ENCODE measurements at places on chromosomes 1 and 21.

DNA sequence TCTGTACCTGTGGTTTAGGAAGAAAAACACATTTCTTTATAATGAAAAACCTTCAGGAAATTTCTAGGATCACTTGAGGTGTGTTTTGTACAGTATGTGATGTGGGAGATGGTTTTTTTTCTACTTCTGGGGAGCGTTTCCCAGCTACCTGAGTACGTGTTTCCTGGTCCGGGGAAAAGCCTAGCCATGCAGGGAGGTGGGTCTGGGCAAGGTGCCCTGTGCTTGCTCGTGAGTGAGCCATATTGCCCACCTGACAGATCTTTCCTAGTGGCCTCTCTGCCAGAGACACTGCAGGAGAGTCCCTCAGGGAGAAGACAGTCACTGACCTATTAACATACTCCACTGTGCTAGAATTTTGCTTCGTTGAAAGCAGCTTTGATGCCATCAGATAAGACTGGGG lies 41.3 kb downstream of the TRPM2 start:
- no peak for DNase-seq

GRCh38 chr1:201530741-201531531 lies 8.0 kb upstream of the NAV1 start:
- peak; percentile 89 for DNase-seq

DNA sequence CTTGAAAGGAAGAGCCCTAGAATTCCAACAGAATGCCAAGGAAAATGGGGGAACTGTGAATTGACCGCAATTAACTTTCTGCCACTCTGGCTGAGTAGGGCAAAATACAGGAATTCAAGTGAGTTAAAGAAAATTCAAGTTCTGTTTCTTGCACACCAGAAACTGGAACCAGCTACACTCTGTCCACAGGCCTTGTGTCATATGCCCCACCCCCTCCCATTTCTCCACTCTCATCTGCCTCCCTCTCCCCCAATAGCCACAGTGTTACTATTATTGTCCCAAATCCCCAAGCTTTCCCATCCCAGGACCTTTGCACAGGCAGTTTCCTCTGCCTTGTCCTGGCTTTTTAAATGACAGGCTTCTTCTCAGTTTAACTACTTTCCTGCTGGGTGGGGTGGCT lies 4.3 kb upstream of the STK40 start:
- peak; percentile 46 for DNase-seq

DNA sequence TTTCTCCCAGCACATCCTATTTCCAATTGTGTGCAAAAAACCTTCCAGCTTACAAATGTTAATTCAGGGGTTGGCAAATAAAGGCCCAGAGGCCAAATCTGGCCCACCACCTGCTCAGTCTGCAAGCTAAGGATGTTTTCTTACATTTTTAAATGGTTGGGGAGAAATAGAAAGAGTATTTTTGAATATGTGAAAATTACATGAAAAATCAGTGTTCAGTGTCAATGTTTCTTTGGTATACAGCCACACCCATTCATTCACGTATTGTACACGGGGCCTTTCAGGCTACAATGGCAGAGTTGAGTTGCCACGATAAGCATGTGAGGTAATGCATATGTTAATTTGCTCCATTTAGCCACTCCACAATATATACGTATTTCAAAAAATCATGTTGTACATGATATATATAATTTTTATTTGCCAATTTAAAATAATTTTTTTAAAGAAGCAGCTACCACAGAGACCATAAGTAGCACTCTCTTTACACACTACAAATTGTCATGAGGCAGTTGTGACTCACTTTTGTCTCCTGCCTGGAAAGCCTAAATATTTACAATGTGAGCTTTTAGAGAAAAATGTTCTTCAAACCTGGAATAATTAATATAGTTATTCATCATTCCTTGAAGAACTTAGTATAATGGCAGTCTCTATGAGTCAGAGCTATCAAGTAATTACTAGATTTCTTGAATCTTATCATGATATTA lies 189.6 kb downstream of the SMYD3 start:
- no peak for DNase-seq

DNA sequence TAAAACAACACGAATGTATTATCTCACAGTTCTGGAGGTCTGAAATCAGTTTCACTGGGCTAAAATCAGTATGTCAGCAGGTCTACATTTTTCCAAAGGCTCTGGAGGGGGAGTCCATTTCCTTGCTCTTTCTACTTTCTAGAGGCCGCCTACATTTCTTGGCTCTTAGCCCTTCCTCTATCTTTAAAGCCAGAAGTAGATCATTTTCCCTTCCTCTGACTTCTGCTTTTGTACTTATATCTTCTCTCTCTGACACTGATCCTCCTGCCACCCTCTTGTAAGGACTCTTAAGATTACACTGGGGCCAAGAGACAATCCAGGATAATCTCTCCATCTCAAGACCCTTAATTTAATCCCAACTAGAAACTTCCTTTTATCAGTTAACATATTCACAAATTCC lies 41.4 kb downstream of the MSH4 start:
- DNase-seq: peak; percentile 26

GRCh38 chr1:121558514-121558913 lies 373.7 kb downstream of the SRGAP2C start:
- peak; percentile 86 for DNase-seq

GRCh38 chr1:31932491-31933316 lies 5.5 kb downstream of the PTP4A2 start:
- DNase-seq: peak; percentile 29

- DNase-seq: no peak
Measured at GRCh38 chr21:36658926-36659325, 40.0 kb upstream of the SIM2 start.

- peak; percentile 84 for DNase-seq
Measured at GRCh38 chr1:224333939-224334786, 4.2 kb upstream of the NVL start.

GRCh38 chr1:17520473-17521319 lies 18.8 kb upstream of the ARHGEF10L start:
- DNase-seq: no peak

- DNase-seq: no peak
Measured at GRCh38 chr1:244773513-244773912, 61.9 kb upstream of the COX20 start.

DNA sequence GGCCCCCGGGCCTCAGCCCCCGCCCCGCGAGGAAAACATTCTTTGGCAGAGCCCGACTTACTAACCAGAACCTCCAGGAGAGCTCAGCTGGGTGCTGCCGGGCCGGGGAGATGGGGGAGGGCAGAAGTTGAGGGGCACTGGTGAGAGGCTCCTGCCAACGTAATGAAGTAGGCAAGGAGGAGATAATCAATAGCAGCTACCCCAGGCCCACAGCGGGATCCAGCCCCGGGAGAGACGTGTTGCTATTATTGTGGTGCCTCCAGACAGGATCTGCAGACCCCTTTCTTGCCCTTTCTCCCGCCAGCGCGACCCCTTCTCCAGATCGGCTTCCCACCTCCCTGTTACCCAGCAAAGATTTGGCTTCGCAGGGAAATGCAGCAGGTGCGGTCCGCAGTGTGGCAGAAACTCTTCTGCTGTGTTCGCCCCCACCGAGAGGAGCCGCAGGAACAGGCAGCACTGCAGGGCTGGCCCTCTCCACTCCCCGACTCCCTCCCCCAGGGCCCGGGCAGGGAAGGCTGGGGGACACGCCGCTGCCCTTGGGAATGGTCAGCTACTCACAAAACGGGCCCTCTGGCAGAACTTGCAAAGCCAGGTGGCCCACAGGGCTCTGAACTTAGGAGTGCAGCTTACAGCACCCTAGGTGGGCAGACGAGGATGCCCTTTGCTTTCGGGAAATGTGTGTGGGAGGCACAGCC lies 1.5 kb upstream of the KCNA2 start:
- no peak for DNase-seq

DNA sequence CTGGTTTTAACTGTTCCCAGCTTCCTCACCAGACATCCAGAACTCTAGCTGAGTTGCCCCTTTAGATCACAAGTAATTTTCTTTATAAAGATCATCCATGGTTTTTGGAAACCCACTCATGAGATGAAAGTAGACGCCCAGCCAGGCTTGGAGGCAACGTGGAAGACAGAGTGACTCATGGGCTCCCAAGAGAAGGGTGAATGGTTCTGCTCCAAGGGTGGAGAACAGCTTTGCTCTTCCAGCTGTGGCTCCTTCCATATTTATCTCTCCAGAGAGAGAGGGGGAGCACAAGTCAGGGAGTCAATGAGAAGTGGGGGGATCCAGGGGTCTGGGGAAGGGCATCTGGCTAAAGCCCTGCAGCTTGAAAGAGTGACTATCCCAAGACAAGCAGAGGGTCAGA lies 13.8 kb downstream of the FAM78B start:
- no peak for DNase-seq

- no peak for DNase-seq
Measured at GRCh38 chr1:113027449-113027848, 45.5 kb upstream of the LRIG2 start.

GRCh38 chr1:90187323-90187585 lies 192.3 kb downstream of the ZNF326 start:
- no peak for DNase-seq

DNA sequence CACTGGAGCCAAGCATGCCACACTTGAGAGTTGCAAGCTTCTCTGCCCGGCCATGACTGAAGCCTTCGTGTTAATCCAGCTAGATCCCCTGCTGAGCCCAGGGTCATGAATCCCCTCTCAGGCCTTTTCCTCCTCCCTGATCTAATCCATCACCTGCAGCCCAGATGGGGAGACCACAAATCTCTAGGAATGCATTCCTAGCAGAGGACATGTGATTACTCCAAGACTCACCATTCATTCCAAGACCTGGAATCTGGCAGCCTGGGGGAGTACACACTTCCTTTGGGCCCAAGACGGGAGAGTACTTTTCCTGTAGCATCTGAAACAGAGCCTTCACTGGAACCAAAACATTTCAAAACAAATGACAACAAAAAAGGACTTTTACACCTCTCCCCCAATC lies 269.3 kb upstream of the NFIA start:
- no peak for DNase-seq

DNA sequence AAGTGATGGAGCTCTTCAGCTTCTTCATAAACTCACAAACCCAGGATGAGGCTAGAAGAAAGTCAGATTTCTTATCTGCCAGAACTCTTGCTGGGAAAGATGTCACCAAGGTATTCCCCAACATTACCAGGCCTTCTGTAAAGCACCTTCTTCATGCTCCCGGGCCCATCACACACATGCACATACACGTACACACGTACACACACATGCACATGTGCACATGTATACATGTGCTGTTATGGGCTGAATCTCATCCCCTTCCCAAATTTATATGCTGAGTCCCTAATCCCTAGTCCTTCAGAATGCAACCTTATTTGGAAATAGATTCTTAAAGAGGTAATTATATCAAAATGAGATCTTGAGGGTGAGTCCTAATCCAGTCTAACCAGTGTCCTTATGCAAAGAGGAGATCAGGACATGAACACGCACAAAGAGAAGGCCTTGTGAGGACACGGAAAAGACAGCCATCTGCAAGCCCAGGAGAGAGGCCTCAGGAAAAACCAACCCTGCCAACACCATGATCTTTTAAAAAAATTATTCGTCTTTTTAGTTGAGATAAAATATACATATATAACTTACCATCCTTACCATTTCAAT lies 76.4 kb upstream of the LYST start:
- DNase-seq: no peak

DNA sequence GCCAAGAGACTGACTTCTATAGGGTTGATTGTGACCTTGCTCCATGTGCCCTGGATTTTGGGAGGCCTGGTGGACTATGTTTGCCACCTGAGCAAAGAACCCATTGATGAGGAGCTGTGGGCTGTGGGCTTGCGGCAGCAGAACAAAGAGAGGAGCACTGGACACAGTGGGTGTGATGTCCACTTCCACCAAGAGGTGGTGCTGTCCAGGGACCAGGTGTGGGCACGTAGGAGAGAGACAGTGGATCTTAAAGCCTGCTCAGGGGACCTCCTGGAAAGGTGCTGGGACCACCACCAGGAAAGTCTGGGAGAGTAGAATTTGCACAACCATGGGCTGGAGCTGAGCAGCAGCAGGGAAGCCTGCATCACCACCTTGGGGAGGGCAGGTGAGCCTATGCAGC lies 106.7 kb upstream of the ETS2 start:
- no peak for DNase-seq

DNA sequence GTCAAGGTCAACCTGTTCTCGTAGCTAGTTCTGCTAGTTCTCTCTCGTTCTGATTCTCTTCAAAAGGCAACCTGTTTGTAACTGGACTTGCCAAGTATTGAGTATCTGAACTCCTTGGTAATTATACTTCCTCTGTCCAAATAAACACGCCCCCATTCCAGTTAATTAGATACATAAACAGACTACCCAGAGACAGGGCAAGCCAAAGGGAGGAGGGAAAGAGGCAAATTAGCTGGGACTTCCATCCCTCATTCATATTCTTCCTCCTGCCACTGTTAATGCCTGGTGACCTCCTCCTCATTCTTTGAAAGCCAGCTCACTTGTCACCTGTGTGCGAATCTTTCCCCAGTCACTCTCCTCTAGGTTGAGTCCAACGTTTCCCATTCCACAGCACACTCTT lies 62.9 kb downstream of the LPAR3 start:
- DNase-seq: no peak

DNA sequence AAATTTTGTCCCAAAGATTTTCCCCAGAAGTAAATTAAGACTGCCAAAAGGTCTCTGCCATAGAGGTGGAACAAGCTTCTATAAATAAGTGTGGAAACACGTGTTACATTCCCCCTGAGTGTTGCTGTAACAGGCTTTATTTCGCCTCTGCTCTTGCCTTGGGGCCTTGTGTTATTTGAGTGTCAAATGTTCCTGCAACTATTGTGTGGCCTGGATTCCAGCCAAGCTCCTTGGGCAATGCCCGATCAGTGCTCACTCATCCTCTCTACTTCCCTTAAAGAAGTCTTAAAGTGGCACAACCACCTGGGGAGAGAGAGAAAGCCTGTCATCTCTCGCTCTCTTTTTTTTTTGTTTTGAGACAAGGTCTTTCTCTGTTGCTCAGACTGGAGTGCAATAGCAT lies 156.7 kb downstream of the NR5A2 start:
- DNase-seq: peak; percentile 98
